CD8-positive, alpha-beta T cell (primary cell): ENCODE measurements at places on chromosomes 1 and 21. TPM values are rescaled to one million over a fixed set of nuclear protein-coding genes. Genes with fewer than 3 reads are reported as not detected.

HDGF gene
- 63.1 TPM for total RNA-seq

CD1C gene
- total RNA-seq, result not detected

GPR161 gene
- total RNA-seq, result not detected

MTARC2 gene
- total RNA-seq, result not detected

FCER1G gene
- 0.67 TPM for total RNA-seq

NCAM2 gene
- total RNA-seq, result not detected

SLC45A1 gene
- 0.60 TPM for total RNA-seq

DNA sequence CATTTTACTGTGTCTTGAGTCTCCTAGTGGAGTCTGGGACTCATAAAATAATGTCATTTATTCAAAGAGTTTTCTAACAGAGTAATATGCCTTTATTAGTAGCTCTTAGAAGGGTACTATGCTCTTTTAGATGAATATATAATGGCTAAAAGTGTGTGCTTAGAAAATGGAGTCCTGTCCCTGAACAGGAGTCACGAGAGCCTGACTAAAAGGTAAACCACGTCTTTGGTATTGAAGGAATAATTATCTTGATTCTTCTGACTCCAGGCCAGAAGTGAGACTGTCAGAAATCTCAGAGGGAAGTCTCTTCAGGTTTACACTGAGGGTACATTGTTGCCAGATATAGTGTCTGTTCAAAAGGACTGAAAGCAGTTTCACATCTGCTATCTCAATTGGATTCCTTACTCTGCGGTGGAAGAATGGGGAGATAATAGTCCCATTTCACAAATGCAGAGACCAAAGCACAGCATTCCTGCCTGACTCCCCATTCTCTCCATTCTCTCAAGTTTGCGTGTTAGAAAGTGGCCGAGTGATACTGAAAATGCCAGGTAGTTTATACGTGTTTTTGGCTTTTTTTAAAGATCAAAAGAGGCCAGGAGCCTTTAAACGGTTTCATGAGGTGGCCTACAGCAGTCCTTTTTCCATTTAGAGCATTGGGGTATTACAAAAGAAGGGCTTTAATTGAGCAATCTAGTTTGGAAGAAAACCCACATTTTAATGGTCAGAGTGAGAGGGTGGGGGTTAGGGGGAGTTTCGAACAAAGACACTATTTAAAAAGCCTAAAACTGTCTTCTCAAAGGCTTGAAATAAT is 176.6 kb downstream of the VPS13D start:
- no peak for DNase-seq

DNA sequence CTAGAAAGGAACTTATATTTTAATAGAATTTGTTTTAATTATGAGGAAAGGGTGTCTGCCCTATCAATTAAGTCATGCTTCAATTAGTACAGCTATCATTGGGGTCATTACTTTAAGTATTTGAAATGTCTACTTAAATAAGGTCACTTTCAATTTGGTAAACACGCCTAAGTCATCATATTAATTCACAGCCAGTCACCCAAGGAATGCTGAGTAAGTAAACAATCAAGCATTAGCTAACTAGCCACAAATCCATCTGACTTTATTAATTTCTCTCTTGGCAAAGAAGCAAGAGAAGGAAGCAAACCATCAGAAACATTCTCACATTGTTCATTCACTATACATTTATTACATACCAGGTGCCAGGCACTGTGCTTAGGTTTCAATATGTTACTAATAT is 1.2 kb upstream of the LRRC52 start:
- DNase-seq, result no peak

DNA sequence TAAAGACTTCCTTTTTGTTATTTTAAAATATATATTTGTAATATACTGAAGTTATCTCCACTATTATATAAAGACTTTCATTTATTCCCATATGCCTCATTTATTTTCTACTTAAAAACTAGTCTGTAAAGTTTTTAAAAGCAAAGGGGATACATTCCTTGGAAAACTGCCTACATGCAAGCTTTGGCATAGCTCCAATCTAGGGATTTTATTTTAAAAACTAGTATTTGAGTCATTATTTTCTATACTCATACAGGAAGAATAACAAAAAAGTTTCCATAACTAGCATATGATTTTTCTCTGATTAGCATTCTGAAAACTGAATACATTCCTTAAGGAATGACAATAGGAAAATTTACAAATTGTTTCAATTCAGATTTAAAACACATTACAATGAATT is 88.9 kb downstream of the COL24A1 start:
- no peak for DNase-seq

DNA sequence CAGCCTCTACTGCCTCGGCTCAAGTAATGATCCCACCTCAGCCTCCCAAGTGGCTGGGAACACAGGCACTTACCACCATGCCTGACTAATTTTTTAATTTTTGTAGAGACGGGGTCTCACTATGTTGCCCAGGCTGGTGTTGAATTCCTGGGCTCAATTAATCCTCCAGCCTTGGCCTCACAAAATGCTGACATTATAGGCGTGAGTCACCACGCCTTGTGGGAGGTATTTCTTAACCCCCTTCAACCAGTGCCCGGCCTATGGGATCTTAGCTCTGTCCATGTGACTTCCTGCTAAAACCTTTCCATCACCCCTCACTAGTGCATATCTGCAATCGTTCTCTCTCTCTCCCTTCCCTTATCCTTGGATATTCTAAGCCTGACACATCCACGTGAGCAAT is 86.4 kb downstream of the FOXD2 start:
- DNase-seq, result no peak

- no peak for DNase-seq
Observed at GRCh38 chr1:84861988-84862644, 30.9 kb downstream of the LPAR3 start.

- DNase-seq, result no peak
Observed at GRCh38 chr21:33157303-33157702, 72.4 kb upstream of the IFNAR2 start.

DNA sequence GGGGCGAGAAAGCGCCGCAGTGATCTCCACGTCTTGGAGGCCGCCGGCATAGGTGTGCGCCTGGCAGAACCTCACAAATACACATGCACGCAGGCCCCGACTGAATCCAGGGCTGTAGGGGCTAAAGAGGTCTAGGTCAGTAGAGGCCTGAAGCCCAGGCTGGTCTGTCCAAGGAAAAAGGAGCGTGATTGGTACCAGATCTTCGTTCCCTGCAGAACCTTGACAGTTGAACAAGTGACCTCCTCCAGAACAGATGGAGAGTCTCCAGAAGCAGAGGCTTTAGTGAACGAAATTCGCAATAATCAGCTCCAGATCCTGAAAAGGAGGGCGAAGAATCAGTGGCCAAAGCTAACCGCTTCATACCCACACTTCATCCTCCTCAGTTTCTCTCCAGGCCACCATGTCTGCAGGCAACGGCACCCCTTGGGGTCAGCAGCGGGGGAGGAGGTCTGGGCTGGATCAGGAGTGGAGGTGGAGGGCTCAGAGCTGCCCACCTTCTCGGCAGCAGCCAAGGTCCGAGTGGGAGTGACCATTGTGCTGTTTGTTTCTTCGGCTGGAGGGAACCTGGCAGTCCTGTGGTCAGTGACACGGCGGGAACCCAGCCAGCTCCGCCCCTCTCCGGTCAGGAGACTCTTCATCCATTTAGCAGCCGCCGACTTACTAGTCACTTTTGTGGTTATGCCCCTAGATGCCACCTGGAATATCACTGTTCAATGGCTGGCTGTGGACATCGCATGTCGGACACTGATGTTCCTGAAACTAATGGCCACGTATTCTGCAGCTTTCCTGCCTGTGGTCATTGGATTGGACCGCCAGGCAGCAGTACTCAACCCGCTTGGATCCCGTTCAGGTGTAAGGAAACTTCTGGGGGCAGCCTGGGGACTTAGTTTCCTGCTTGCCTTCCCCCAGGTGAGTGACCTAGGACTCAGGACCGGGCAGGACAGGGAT is 749 bp upstream of the PEX11B start:
- no peak for DNase-seq

DNA sequence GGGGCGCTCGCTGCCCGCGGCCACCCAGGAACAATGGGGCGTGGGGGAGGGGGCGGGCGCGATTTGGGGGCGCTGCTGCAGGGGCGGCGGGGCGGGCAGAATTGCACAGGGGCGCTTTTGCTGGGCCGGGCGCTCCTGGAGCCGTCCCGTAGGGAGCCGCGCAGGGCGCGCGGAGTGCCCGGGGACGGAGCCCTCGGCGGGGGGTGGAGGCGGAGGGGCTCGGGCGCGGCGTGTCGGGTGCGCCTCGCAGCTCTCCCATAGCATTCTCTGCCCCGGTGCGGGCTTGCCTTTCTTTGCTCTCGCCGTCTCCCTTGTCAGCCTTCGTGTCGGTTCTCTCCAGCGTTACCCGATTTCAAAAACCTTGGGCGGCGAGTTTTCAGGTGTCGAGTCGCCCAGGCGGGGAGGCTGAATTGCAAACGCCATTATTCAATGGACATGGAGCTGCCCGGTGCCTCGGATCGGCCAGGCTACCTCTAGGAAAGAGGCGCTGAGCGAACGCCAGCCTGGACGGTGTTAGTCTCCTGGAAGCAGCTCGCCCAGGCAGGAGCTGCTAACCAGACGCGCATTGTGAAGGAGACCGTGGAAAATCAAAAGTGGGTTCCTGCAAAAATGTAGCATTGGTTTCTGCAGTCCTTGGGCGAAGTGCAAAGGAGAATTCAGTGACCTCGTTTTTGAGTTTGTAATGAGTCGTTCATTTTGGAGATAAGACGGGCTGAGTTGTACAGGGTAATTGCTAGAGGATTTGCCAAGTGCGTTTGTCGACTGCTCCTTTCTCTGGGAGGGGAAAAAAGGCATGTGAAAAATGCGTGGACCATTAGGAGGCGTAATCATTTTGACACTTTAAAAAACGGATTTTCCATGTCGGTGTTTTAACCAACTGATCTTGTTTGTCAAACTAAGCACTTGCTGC is 626 bp downstream of the CXADR start:
- no peak for DNase-seq
